ENCODE measurements at places on chromosomes 7 and 10.

DNA sequence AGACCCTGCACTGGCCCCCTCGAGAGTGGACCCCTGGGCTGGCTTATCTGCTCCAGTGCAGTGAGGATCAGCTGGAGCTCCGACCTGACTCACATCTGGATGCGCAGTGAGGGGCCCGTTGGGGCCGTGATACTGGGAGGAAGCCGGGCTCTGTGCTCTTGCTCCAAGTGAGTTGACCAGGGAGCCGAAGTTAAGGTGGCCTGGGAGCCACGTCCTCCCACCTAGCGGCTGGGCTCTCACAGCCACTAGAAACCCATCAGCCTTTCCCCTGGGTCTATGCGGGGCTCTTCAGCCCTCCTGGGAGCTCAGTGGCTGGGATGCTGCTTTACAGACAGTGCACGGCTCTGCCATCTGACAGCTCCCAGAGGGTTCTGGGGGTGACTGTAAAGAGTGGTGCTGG, 9.1 kb downstream of the ALKBH4 start:
- no peak for DNase-seq

- DNase-seq = peak; percentile 99
Measured at GRCh38 chr7:32163141-32163806, 93.1 kb upstream of the PDE1C start.

DNA sequence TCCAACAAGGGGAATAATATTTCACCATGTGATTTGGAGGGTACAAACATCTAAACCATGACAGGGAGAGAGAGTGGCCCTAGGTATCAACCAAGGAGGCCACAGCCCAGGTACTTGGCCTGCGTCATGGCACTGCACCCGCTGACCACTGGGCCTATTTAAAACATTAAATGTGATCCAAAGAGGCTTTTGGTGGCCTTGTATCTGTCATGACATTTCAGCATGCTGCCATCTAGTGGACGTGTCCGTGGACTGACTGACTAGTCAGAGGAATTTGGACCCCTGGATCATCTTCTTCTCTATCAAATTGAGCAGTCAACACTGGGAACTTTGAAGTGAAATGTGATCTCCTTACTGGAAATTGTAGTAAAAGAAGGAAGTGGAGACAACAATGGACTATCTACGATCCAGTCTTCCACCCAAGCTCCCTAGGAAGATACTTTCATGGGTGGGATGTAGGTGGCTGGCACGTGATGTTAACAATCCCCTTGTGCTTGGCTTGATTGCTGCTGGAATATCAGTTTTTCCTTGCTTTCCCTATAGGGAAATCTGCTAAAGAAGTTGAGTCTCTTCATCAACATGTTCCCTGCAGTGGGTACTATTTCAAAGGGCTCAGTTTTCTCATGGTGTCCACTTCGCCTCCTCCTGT, 24.6 kb upstream of the ITGA8 start:
- no peak for DNase-seq

- no peak for DNase-seq
Measured at GRCh38 chr10:4617589-4617988, 208.4 kb upstream of the AKR1E2 start.

- no peak for DNase-seq
Measured at GRCh38 chr10:3783316-3783681, 1.7 kb downstream of the KLF6 start.

DNA sequence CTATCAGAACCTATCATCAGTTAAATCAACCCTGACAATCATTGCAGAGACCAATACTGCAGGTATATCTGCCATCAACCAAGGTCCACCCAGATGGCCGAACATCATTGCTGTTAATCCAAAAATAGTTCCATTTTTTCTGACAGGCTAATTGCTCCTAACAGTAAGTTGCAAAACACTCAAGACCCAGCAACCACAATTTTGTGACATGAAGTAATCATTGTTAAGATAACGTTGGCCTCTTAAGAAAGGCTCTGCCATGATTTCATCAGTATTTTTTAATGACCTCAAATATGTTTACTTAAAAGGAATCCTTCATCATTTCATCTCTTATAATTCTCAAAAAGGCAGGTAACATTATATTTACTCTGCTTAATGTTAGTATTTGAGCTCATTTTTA, 553.4 kb upstream of the POM121L12 start:
- no peak for DNase-seq

DNA sequence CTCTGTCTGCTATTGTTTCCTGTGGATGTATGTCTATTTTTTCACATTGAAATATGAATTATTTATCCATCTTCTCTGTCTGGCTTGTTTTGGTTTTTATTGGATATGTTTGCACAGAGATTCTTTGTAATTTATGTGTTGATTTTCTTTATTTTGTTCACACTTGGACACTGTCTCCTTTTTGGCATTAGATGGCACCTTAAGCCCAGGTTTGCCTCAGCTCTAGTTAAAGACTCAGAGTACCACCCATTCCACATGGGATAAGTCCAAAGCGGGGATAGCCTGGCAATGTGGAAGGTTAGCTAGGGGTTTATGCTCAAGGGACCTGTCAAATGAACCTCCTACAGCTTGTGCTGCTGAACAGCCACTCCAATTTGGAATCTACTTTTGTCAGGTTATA, 14.1 kb downstream of the FEZF1 start:
- DNase-seq = no peak

DNA sequence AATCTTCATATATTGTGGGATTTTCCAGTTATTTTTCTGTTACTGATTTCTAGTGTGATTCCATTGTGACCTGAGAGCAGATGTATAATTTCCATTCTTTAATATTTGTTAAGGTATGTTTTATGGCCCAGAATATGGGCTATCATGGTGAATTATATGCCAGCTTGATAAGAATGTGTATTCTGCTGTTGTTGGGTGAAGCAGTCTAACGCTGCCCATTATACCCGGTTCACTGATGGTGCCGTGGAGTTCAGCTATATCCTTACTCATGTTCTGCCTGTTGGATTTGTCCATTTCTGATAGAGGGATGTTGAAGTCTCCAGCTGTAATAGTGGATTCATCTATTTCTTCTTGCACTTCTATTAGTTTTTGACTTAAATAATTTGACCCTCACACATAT, 41.7 kb downstream of the DYNC2I1 start:
- no peak for DNase-seq

DNA sequence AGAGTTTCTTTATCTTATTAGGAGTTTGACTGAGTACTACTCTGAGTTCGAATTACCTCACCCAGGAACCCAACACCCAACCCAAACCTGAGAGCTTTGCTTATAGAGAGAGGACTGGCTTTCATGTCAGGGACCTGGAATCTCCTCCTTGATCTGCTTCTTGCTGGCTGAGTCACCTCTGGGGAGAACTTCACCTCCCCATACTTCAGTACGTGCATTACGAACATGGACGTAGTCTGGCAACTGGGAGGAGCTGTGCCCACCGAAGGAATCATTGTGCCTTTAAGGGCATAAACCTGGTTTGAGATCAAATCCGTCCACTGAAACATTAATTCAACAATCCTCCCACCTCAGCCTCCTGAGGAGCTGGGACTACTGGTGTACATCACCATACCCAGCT, 12.2 kb upstream of the PSAP start:
- DNase-seq = peak; percentile 74

GRCh38 chr7:94778711-94779459, 123.0 kb upstream of the SGCE start:
- no peak for DNase-seq

DNA sequence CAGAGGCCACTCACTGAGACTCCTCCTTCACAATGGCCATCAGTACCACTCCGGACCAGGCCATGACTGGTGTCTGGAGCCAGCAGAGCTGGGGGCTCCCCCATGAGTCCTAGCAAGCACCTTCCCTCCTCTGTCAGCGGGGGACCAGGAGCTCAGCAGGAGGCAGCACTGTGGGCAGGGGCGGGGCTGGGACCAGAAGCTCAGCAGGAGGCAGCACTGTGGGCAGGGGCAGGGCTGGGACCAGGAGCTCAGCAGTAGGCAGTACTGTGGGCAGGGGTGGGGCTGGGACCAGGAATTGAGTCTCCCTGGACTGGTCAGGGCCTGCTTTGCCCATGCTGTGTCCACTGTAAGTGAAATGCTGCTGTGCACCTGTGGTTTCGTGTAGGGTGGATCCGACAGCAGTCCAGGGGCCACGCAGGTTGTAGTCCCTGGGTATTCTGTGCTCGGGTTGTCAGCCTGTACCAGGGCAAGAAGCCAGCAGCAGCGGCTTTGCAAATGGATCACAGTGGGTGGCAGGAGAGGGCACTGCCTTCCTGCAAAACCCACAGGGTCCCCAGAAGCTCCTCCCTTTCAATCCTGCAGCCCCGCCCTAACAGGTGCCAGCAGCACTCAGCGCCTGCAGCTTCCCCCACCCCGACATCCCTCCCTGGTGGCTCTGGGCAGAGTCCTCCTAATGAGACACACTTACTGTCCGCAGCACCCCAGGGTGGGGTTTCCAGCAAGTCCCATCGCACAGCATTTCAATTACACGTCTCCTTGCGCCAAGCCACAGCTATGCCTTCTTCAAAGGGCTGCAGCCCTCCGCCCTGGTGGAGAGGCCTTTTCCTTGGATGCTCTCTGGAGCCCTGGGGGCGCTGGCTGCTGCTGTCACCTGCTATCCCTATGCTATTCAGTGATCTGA, 220.5 kb downstream of the TCERG1L start:
- DNase-seq = no peak

GRCh38 chr7:138864667-138865066, 66.7 kb upstream of the ATP6V0A4 start:
- DNase-seq = peak; percentile 82

- DNase-seq = no peak
Measured at GRCh38 chr7:115707258-115708012, 323.1 kb downstream of the TFEC start.

DNA sequence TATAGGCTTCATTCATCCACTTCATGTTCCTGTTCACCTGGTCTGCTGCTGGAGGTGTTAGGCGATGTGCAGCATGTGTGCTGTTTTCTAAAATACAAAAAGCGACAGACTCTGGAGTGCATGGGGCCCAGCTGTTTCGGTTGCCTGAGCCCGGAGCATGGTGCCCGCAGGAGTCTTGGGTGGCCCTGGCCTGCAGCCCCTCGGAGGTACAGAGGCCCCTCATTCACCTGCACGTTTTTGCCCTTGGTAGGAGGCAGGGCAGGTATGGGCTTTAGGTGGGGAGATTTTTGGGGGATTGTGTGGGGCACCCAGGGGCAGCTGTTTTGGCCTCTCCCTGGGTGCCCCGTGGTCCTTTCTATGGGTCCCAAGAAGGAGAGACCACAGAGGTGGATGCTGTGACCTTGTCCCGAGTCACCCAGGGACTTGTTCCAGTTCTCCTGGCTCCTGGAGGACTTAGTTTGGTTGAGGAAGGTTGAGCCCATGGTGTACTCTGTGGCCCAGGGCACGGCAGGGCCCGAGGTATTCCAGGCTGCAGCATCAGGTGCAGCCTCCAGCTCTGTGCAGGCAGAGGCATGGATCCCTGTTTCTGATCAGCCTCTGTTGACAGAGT, 130.7 kb downstream of the TRRAP start:
- DNase-seq = no peak

- DNase-seq = peak; percentile 17
Measured at GRCh38 chr7:141466151-141466904, 84.9 kb upstream of the AGK start.

GRCh38 chr7:1804310-1804709, 134.2 kb downstream of the ELFN1 start:
- no peak for DNase-seq

- DNase-seq = no peak
Measured at GRCh38 chr10:122018491-122018890, 29.5 kb downstream of the TACC2 start.

GRCh38 chr10:50322077-50322476, 70.8 kb upstream of the ASAH2 start:
- DNase-seq = peak; percentile 14

DNA sequence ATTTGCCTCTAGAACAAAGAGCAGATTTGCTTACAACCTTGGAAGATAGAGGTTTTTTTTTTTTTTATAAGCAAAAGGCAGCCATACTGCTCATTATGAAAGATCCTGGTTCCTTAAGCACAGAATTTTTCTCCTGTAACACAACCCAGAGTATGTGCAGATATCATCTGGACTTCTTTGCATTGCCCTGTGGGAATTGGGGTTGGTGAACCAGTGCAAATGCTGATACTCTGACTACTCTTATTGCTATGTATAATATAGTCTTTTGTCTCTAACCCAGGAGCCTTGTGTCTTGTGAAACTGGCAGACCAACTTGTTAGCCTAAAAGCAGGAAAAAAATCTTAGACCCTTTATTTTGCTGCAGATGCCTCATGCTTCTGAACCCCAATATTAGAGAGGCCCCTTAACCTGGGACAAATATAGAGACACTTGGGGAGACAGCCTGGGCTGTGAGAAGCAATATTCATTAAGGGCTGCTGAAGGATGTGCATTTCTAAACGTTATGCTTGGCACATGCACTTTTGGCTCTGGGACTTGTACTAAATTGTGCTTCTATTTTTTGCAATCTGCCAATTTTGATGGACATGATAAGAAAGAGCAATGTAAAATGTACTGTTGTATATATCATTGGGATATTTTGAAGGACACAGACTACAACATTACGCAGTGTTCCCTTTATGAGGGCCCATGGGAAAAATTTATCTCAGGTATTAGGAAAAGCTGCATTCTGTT, 78.9 kb downstream of the ANLN start:
- DNase-seq = peak; percentile 42

- DNase-seq = no peak
Measured at GRCh38 chr10:61702584-61702983, 39.9 kb downstream of the CABCOCO1 start.

- DNase-seq = no peak
Measured at GRCh38 chr7:90613088-90613498, 17.0 kb downstream of the CDK14 start.

- no peak for DNase-seq
Measured at GRCh38 chr10:107689323-107689722, 524.8 kb upstream of the SORCS1 start.

- no peak for DNase-seq
Measured at GRCh38 chr7:7539711-7540110, 4.0 kb upstream of the COL28A1 start.

DNA sequence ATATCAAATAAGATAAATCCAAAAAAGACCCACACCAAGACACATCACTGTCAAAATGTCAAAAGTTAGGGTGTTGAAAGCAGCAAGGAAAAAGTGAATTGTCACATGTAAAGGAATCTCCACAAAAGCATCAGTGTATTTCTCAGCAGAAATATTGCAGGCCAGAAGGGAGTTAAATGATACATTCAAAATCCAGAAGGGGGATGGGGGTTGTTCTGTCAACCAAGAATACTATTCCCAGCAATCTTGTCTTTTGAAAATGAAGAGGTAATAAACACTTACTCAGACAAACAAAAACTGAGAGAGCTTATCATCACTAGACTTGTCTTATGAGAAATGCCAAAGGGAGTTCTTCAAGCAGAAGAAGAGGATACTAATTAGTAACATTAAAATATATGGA, 191.1 kb upstream of the NOBOX start:
- no peak for DNase-seq

GRCh38 chr10:77286531-77287508, 350.8 kb downstream of the KCNMA1 start:
- no peak for DNase-seq

- peak; percentile 69 for DNase-seq
Measured at GRCh38 chr7:111274857-111275256, 183.9 kb downstream of the LRRN3 start.

GRCh38 chr7:48109848-48110663, 21.0 kb downstream of the UPP1 start:
- no peak for DNase-seq

Measured in NCI-H226 (cell line).